Psoas muscle (tissue), 8 donors: ENCODE measurements at places on chromosomes 12 and 14. TPM values are rescaled to one million over a fixed set of nuclear protein-coding genes. Genes with fewer than 3 reads are reported as not detected.

GRCh38 chr14:68607081-68607866 lies 185.6 kb downstream of the ZFP36L1 start:
- DNase-seq = no peak

DNA sequence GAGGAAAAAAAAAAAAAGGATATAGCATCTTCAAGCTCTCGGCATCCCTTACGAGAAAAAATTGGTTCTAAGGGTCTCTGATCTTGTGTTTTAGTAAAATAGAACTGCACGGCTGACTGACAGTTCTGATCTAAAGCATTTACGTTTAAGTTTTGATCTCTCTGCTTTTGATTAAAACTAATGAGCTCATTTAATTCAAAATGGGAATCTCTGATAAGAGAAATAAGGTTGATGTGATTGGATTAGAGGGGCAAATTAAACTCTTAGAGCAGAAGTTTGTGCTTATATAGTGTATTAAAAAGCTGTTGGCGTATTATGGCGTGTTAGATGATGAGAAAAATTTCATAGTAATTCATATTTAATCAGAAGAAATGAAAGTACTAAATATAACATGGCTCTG lies 217.6 kb downstream of the EGLN3 start:
- no peak for DNase-seq

GRCh38 chr12:92337128-92337527 lies 191.5 kb upstream of the BTG1 start:
- DNase-seq = no peak

The KCNMB4 gene
- total RNA-seq = 0.54 TPM

The TMEM132D gene
- not detected for total RNA-seq

The KRT81 gene
- not detected for total RNA-seq

GRCh38 chr14:20662968-20663732 lies 21.2 kb upstream of the RNASE4 start:
- DNase-seq = peak; percentile 56

- DNase-seq = no peak
These were observed 94.3 kb upstream of the PTHLH start for GRCh38 chr12:28066879-28067278.

The NTS gene
- total RNA-seq = not detected

The PIANP gene
- 0.10 TPM for total RNA-seq

DNA sequence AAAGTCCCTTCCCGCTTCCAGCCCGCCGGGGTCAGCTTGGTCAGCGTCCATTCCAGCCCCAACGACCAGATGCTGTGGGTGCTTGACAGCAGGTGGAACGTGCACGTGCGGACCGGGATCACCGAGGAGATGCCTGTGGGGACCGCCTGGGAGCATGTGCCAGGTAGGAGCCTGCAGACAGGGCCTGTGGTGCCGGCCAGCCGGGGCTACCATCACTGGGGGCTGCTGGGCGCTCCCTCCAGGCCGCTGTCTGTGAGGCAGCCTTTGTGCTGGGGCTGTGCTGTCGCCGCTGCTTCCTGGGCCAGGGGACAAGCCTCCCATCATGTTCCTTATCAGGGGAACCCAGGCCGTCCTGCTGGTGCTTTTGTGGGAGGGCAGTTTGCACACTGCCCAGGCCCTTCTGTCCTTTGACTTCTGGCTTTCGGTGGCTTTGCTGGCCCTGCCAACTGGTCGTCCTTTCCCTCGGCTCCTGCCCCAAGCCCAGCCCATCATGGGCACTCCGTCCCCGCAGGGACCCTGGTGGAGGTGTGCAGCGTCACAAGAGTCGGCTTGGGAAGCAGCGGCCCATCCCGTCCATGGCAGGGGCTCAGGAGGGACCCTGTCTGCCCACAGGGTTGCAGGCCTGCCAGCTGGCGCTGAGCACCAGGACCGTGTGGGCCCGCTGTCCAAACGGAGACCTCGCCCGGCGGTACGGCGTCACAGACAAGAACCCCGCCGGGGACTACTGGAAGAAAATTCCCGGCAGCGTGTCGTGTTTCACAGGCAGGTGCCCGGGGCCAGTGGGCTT lies 12.4 kb downstream of the ANKRD9 start:
- DNase-seq = peak; percentile 54

- DNase-seq = peak; percentile 58
These were observed 39.0 kb downstream of the ACTN1 start for GRCh38 chr14:68939893-68940613.

DNA sequence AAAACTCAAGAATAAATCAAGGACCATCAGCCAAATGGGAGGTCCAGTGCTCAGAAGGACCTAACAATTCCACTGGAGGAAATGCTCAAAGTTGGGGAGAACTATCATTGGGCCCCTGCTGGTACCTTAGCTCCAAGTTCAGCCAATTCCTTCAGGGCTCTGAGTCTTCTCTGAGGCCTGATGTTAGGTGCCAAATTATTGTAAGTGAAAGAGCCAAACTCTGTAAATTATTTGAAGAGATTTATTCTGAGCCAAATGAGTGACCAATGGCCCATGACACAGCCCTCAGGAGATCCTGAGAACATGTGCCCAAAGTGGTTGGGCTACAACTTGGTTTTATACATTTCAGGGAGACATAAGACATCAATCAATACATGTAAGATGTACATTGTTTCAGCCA lies 8.2 kb upstream of the TMEM263 start:
- DNase-seq = no peak

GRCh38 chr12:11622876-11623281 lies 26.6 kb upstream of the ETV6 start:
- no peak for DNase-seq

DNA sequence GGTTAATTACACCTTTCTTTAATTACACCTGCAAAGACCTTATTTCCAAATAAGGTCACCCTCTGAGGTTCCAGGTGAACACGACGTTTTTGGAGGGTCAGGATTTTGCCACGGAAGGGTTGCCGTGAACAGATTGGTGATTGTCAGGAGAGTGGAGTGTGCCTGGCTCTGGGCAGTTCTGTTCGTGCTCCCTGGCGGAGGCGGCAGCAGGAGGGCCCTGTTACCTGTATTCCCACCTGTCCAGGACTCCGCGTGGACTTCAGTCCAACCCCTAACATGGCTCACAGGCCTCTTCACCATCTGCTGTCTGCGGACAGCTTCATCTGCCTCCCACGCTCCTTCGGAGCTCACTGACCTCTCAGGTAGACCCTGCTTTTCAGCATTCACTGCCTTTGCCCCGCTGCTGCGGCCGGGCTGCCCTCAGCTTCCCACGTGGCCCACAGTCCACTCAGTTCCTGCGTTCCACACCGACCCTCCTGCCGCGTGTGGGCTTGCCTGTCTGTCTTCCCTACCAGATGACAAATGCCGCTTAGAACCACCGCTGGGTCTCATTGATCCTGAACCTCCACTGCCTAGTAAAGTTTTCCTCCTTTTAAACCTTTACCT lies 187.5 kb upstream of the DIO3 start:
- no peak for DNase-seq

DNA sequence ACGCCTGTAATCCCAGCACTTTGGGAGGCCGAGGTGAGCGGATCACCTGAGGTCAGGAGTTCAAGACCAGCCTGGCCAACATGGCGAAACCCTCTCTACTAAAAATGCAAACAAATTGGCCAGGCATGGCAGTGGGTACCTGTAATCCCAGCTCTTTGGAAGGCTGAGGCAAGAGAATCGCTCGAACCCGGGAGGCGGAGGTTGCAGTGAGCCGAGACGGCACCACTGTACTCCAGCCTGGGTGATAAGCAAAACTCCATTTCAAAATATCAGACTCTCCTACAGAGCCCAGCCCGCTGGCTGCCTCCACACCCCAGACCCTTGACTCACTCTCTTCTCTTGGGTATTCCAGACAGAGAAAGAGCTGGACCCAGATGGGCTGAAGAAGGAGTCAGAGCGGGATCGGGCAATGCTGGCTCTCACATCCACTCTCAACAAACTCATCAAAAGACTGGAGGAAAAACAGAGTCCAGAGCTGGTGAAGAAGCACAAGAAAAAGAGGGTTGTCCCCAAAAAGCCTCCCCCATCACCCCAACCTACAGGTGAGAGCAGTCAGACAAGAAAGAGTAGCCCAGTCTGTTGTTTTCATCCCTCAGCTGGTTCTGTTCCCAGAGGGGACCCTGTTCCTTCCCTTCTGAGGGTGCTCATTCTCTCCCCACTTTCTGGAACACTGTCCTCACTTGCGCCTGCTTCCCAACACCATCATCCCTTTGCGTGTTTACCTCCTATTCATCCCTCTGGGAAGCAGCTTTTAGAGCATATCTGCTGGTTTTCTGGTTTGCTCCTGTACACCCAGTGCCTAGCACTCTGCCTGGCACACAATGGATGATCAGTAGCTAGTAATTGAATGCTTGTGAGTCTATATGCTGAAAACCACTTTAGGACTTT lies 19.7 kb downstream of the AGAP2 start:
- no peak for DNase-seq

GRCh38 chr14:56759094-56759493 lies 51.2 kb downstream of the OTX2 start:
- no peak for DNase-seq

- DNase-seq = no peak
These were observed 90.5 kb upstream of the FOXN3 start for GRCh38 chr14:89507521-89507920.

GRCh38 chr12:52350786-52351185 lies 16.5 kb downstream of the KRT85 start:
- DNase-seq = no peak

DNA sequence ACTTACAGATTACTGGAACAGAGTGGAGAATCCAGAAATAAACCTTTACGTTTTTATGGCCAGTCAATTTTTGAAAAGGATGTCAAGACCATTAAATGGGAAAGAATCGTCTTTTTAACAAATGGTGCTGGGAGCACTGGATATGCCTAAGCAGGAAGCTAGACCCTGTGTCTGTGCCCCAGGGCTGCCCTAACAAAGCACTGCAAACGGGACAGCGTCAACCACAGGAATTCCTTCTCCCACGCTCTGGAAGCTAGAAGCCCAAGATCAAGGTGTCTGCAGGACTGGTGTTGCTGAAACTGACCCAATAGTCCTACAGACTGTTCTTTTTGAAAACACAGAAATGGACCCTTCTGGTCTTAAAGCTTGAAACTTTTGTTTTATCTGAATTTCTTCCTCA lies 9.3 kb upstream of the TMEM121 start:
- DNase-seq = peak; percentile 12

The KIF5A gene
- not detected for total RNA-seq

DNA sequence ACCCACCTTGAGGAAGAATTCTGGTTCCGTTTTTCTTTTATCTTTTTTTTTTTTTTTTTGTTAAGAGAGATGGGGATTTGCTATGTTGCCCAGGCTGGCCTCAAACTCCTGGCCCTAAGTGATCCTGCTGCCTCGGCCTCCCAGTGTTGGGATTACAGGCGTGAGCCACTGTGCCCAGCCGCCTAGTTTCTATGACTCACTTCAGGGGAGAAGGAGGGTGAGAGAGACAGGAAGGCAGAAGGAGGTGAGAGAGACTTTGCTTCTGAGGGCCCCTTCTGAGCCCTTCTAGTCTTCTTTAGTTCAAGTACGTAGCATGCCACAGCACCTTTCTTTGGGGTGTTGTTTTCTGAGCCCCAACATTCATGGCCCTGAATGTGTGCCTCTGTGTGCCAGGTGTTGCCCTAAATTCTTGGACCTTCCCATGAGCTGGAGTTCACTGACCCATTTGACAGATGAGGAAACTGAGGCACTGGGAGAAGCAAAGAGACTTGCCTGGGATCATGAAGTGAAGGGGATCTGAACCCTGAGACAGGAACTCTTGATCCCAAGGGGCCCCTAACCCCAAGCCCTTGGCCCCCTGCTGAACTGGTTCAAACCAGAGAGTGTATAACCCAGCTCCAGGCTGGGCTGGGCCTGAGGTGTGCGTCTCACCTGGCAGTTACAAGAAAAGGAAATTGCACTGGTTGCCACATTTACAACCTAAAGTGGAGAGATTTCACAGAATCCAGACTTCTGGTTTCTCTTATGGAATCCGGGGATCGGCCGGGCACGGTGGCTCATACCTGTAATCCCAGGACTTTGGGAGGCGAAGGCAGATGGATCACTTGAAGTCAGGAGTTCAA lies 20.8 kb downstream of the SH2B3 start:
- no peak for DNase-seq

GRCh38 chr12:103569278-103569677 lies 17.8 kb upstream of the STAB2 start:
- DNase-seq = no peak

The SERPINA12 gene
- not detected for total RNA-seq

- DNase-seq = no peak
These were observed 18.0 kb downstream of the BICD1 start for GRCh38 chr12:32124637-32125036.

GRCh38 chr14:54025661-54026060 lies 69.0 kb upstream of the BMP4 start:
- DNase-seq = no peak

DNA sequence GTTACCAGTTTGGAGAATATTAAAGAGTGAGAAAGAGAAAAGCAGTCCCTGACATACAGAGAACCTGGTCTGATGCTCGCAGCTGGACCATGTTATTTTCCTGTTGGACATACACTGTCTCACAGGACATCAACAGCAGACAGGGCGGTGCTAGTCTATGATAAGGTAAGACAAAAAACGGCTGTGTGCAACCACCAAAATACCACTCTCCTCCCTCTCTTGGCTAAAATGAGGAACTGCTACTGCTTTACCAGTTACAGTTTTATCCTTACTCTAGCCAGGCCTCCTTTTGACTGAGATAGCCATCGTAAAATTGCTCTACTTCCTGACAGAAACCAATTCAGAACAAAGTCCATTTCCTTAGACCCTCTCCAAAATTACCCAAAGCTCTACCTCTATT lies 47.0 kb upstream of the ERGIC2 start:
- DNase-seq = no peak

GRCh38 chr12:15669256-15669948 lies 119.8 kb downstream of the EPS8 start:
- DNase-seq = no peak

- DNase-seq = peak; percentile 65
These were observed 2.8 kb downstream of the CKB start for GRCh38 chr14:103519837-103520212.
